Calu3 (cell line): ENCODE measurements at places on chromosomes 1 and 21. TPM values are rescaled to one million over a fixed set of nuclear protein-coding genes. Genes with fewer than 3 reads are reported as not detected.
A peak's percentile ranks its signal among the peaks of the same experiment; 100 is the strongest.

DNA sequence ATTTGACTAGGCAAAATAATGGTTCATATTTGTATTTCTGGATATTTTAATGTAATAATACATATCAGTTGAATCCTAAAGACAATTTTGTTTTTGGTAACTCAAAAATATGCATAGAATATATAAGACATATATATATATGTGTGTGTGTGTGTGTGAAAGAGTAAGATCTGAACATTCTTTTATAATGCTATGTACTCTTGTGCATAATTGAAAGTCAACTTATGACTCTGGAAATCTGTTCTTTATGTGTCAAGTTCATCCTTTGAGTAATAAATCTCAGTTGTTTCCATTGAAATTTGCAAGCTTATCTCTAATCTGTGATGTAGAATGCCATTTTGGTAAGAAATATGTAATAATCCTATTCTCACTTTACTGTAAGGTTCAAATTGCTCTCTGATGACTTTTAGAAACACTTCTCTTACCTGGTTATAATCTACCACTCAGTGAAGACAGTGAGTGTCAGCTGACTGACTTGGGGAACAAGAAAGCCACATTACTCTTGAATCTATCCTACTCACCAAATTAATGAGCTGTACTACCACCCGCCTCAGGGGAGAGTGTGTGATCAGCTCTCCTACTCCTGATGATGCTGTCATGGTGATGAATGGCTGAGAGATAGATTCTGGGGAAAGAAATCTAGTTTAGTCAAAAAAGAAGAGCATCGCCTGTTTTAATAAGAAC is 15.0 kb upstream of the NEK7 start:
- H3K4me3 ChIP-seq: no peak overlapping the region
- no peak for DNase-seq
- H3K27me3 ChIP-seq: no peaks in the 10 kb centered on the region
- no peak overlapping the region for H3K27ac ChIP-seq
- H3K36me3 ChIP-seq: no peaks in the 10 kb centered on the region
- H3K4me1 ChIP-seq: peaks cover 7% of the 10 kb centered on the region

- peaks cover 6% of the 10 kb centered on the region for H3K4me1 ChIP-seq
- no peak for DNase-seq
- H3K36me3 ChIP-seq: peaks cover 17% of the 10 kb centered on the region
- no peak overlapping the region for H3K27ac ChIP-seq
Measured at GRCh38 chr1:77688939-77689338, 6.5 kb upstream of the ZZZ3 start.

GRCh38 chr1:198265073-198265661 is 108.4 kb downstream of the NEK7 start:
- peaks cover 7% of the 10 kb centered on the region for H3K36me3 ChIP-seq
- no peak overlapping the region for H3K4me3 ChIP-seq
- H3K4me1 ChIP-seq: peaks cover 27% of the 10 kb centered on the region
- no peaks in the 10 kb centered on the region for H3K27me3 ChIP-seq
- peak overlapping the region; percentile 27 for H3K27ac ChIP-seq
- no peak for DNase-seq

The FAM177B gene
- 0.59 TPM in 1 of 2 replicates, not detected in the other for total RNA-seq

The RHD gene
- total RNA-seq: not detected in 2 replicates

- no peak overlapping the region for H3K4me3 ChIP-seq
- H3K27me3 ChIP-seq: peaks cover 93% of the 10 kb centered on the region
- H3K4me1 ChIP-seq: no peaks in the 10 kb centered on the region
Measured at GRCh38 chr1:204834336-204834735, 36.3 kb upstream of the NFASC start.

The CHD5 gene
- total RNA-seq: 0.27 and 0.28 TPM in 2 replicates

DNA sequence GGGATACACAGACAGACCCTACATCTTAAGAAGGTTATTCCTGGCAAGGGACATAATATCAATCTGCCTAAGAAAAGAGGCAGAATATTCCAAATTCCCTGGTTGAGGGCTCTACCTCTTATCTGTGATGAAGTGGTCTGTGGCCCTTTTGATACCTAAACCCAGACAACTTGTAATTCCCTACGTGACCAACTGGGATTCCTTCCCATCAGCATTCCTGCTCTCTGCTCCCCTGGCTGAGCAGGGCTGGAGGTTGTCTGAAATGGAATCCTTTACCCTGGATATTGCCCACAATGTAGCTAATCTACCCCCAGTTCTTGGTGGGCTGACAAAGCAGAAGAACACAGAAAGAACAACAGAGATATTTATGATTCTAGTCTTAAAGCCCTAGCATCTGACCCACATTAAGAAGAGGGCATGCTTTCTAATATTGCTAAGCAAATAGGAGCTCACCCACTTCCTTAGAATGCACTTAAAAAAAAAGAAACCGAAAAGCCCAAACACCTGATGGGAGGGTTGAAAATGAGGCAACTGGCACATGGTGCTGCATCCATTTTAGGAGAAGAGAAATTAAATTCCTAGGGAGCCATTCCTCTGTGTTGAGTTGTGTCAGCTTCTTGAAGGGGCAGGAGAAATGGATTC is 36.8 kb downstream of the GADD45A start:
- H3K27ac ChIP-seq: no peak overlapping the region
- no peaks in the 10 kb centered on the region for H3K27me3 ChIP-seq
- DNase-seq: no peak
- no peak overlapping the region for H3K4me3 ChIP-seq

DNA sequence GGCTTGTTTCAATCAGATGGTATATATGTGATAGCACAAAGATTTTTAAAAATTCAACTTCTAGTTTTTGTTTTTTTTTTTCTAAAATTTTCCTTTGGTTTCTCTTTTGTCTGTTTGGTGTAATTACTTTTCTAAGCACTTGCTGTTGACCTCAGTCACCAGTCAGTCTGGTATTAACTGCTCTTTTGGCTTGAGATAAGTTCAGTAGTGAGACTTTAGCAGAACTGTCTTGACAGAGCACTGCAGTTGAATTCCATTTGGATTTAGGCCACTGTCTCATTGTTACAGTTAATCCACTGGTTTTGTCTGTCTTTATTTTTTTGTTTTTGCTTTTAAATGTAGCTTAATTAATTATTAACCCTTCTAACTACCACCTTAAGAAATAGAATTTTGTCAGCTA is 36.2 kb downstream of the OSBPL9 start:
- H3K4me1 ChIP-seq: peaks cover 45% of the 10 kb centered on the region
- no peak overlapping the region for H3K27ac ChIP-seq
- no peak overlapping the region for H3K4me3 ChIP-seq
- H3K36me3 ChIP-seq: no peaks in the 10 kb centered on the region

DNA sequence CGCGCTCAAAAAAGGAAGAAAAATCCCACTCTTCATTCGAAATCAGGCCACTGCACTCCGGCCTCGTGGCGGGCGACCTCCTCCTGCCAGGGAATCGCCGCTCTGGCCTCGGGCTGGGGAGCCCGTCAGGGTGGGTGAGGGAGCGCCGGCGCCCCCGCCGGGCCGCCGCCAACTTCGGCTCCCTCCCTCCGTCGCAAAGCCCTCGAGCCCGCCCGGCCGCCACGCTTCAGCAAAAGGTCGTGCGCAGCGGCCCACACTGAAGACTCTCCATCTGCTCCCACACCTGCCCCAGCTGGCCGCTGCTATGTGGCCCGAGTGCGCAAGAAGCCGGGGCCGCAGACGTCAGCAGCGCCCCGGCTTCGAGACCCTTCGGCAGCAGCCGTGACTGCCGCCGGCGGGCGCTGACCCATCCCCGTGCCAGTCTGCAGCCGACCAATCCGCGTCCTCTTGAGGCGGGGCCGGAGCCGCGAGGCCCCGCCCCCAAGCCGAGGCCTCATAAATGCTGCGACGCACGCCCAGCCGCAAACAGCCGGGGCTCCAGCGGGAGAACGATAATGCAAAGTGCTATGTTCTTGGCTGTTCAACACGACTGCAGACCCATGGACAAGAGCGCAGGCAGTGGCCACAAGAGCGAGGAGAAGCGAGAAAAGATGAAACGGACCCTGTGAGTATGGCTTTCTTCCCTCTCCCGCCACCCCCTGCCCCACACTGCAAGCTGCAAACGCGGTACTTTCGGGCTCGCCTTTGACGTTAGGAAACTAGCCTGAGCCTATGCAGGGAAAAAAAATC is at the start of gene RGS2:
Gene RGS2 (plus strand): TSS at position 522 of the 789 bp plus-strand sequence. CDS start 33 bp downstream, at position 555.
- H3K4me1 ChIP-seq: peaks cover 37% of the 10 kb centered on the region
- peaks cover 60% of the 10 kb centered on the region for H3K36me3 ChIP-seq
- no peaks in the 10 kb centered on the region for H3K27me3 ChIP-seq
- peak; percentile 94 for DNase-seq
- peak within 1 kb of the TSS; percentile 99 for H3K27ac ChIP-seq

The CFAP126 gene
- not detected in 2 replicates for total RNA-seq

The UBE2U gene
- not detected in 2 replicates for total RNA-seq

The GUCA2A gene
- total RNA-seq: not detected in 2 replicates

- H3K4me1 ChIP-seq: peaks cover 7% of the 10 kb centered on the region
- peaks cover 17% of the 10 kb centered on the region for H3K36me3 ChIP-seq
- H3K27me3 ChIP-seq: no peaks in the 10 kb centered on the region
- H3K4me3 ChIP-seq: peak overlapping the region; percentile 67
- H3K27ac ChIP-seq: no peak overlapping the region
Measured at GRCh38 chr1:13699510-13699909, 478 bp upstream of the PRDM2 start.

GRCh38 chr1:152162792-152163463 is 3.9 kb upstream of the RPTN start:
- peaks cover 25% of the 10 kb centered on the region for H3K4me1 ChIP-seq
- no peak for DNase-seq
- H3K27ac ChIP-seq: no peak overlapping the region
- peaks cover 29% of the 10 kb centered on the region for H3K27me3 ChIP-seq
- H3K36me3 ChIP-seq: no peaks in the 10 kb centered on the region

The SLC6A17 gene
- total RNA-seq: 0.20 and 0.24 TPM in 2 replicates

The RAP1GAP gene
- 23.8 and 26.8 TPM in 2 replicates for total RNA-seq

- H3K36me3 ChIP-seq: no peaks in the 10 kb centered on the region
- H3K27me3 ChIP-seq: no peaks in the 10 kb centered on the region
- no peak for DNase-seq
Measured at GRCh38 chr21:30482130-30482529, 2.0 kb upstream of the KRTAP19-1 start.

DNA sequence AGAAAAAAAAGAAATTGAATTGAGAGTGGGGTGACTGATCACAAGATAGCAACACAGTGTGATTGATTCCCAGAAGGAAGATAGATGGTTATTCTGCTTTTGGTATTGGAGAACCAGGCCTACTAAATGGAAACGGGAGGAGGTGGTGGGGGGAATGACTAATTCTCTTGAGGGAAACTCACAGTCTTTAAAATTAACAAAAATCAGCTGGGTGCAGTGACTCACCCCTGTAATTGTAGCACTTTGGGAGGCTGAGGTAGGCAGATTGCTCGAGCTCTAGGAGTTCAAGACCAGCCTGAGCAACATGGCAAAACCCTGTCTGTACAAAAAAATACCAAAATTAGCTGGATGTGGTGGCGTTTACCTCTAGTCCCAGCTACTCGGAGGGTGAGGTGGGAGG is 134.6 kb upstream of the PDE4B start:
- H3K27ac ChIP-seq: no peak overlapping the region
- H3K4me3 ChIP-seq: no peak overlapping the region
- DNase-seq: no peak
- H3K4me1 ChIP-seq: no peaks in the 10 kb centered on the region
- H3K27me3 ChIP-seq: peaks cover 28% of the 10 kb centered on the region

DNA sequence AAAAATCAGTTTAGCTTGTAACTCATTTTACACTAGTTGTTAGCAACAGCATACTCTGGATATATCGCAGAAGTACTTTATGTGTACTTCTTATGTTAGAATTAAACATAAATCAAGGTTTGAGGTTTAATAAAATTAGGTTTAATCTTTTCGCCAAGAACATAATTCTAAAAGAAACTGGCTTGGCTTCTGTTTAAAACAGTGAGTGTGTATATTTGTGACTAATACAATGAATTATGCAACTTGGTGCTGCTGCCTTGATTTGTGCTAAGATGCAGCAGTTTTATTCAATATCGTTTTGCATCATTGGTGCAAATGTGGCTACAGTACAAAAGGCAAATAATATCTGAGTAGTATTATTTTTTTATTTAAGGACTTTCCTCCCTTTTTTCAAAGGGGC is 44.8 kb downstream of the USP25 start:
- no peak for DNase-seq
- H3K27ac ChIP-seq: no peak overlapping the region
- no peaks in the 10 kb centered on the region for H3K27me3 ChIP-seq
- peaks cover 4% of the 10 kb centered on the region for H3K36me3 ChIP-seq
